ENCODE measurements at places on chromosomes 1 and 21.

DNA sequence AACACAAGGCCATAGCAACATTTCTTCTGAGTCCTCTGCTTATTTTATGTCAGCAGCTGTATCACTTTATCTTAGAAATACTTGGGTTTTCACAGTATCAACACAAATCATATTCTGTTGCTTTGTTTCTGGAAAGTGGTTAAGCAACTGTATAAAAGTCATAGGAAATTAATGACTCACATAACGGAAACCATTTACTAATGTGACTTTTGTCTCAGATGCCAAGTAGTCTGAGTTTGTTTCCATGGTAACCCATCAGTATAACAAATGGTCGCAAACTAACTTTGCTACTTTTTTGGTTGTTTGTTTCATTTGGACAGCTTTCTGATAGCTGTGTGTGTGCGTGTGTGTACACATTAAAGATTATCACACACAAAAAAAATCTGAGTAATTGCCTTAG, 31.1 kb downstream of the EEIG2 start:
- no peak for DNase-seq

DNA sequence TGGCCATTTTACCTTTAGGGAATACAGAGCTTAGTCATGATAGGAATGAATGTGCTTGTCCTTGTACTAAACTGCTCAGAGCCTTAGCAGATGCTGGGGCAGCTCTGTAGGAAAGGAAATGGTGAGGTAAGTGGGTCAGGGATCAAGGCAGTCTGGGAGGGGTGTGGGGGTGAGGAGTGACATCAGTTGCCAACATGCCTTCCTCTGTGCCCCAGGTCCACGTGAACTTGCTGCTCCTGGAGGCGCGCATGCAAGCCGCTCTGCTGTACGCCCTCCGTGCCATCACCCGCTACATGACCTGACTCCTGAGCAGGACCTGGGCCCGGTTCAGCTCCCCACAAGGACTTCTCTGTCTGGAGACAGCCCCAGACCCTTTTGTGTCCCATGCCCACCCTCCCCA, 21.2 kb downstream of the SESN2 start:
- no peak for DNase-seq

GRCh38 chr1:51283979-51284378, 46.4 kb downstream of the TTC39A start:
- DNase-seq = no peak

DNA sequence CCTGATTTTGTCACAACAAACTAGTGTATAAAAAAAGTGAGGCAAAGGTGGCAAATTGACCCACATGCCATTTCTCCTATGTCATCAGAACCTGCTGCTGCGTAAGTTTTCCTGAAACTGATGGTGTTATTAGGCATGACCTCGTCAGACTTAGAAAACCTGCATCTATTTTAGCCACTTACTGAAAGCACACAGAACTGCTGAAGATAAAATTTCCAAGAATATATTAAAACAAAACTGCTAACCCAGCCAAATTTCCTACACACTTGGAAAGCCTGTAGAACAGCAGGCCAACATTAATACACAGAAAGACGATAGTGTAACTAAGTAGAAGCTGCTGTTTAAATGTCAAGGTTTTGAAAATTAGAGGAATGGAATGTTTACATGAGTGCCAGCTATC, 674.5 kb upstream of the CXADR start:
- no peak for DNase-seq

DNA sequence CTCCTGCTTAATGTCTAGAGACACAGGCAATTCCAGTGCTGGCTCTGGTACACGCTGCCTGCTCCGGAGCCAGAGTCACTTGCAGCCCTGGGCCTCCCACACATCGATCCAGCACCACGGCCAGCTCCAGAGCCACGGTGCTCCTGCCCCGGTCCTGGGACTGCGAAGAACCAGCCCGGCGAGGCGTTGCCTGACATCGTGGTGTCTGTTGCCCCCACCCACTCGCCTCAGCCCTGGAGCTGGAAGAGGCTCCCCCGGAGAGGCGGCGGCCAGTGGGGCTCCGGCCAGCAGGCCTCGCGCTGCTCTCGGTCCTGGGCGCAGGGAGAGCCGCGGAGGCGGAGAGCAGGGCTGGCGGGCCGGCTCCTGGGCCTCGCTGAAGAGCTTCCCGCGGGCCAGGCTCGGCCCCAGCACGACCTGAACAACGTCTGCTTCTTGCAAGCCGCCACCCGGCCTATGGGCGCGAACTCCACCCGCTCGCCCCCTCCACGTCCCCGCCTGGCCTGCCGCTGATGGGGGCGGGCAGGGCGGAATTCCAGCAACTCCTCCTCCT, 364.8 kb downstream of the CEP170 start:
- DNase-seq = peak; percentile 12

DNA sequence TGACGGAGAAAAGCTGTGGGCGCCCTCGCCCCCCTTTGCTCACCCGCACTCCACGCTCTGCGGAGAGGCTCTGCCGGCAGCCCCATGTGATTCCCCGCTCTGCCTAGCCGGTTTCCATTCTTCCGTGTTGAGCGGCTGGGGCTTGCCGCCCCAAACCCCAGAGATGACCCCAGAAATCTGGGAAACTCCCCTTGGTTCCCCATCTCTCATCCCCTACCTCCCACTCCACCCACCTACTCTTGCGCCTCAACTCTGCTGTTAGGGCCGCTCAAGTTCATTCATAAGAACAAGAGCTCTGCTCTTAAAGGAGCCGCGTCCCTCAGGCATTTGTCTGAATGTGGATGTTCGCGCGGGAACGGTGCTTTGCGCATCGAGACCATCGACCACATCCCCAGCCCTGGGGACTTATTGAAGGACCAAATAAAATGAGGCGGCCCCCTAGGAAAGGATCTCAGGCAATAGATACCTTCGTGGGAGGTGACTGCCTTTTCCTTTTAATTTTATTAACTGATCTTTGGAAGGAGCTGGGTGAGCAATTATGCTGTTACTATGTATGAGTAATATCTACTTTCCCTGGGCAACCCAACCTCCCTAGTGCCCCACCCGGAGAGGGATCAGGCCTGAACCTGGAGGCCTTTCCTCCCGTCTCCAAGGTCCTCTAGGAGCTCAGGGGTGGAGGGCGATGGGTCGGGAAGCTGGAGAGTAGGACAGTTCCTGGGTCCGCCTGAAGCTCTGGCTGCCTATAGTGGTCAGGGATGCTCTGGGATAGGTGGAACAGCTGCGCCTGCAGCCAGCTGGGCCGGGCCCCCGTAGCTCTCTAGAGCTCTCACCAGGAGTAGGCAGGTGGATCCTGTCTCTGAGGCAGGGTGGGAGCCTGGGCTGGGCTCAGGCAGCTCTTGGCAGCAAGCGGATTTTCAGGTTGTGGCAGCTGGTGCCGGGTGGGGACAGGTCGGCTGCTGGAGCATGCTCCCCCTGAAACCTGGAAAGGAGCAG, 898 bp downstream of the MFSD2A start:
- peak; percentile 83 for DNase-seq

DNA sequence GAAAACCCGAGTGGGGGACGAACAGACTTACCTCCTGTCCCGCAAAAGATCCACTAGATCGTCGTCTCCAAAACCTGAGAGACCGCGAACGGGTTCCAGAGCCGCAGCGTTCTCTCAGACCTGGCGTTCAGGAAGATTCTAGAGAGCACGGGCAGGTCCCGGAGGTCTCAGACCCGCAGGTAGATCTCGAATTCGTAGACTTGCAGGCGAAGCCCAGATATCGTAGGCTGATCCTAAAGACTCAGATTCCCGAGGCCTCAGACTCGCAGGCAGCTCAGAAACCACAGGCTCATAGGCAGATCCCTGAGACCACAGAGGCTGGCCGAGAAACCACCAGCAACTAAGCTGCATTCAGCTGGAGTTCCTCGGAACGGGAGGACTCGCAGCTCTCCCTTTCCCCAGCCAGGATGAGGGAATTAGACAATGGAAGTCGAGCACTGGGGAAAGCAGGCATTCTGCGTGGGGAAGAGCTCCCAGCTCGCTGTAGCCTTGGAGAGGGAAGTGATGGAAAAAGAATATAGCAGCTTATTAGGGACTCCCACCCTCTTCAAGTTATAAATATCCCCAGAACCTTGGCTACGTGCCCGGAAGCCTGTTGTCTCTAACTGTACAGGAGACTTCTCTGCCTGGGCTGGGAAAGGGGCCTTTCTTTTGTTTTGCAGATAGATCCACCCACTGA, at the start of gene ZNF436:
TSS of gene ZNF436 (minus strand) at position 502 of the 679 bp plus-strand sequence. CDS start 1,831 bp downstream, outside the sequence.
- DNase-seq = peak; percentile 74

- no peak for DNase-seq
Measured at GRCh38 chr1:60888126-60888525, 194.2 kb upstream of the NFIA start.

DNA sequence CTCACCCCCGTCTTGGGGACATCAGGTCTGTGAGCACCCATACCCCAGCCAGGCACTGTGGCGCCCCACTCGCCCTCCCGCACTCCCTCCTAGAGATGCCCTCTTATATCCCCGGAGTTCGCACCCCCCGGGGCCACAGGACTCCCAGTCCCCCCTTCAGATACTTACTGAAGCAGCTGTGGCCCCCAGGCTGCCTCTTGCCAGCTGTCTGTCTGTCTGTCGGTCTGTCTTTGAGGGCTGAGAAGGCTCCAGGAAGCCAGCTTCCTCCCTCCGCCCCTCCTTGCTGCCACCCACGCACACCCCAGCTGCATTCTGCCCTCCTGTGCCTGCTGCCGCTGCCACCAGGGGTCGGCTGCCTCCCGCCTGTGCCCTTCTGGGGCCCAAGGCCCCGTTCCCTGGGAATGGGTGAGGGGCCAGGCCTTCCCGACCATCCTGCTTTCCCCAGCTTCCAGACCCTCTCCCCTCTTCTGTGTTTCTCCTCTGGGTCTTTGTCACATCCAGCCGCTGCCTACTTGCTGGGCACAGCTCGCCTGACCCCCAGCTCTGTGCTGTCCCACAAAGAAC, at the start of gene PTPN7:
TSS of gene PTPN7 (minus strand) at position 226 of the 564 bp plus-strand sequence. CDS start 1,200 bp downstream, outside the sequence.
- peak; percentile 96 for DNase-seq

DNA sequence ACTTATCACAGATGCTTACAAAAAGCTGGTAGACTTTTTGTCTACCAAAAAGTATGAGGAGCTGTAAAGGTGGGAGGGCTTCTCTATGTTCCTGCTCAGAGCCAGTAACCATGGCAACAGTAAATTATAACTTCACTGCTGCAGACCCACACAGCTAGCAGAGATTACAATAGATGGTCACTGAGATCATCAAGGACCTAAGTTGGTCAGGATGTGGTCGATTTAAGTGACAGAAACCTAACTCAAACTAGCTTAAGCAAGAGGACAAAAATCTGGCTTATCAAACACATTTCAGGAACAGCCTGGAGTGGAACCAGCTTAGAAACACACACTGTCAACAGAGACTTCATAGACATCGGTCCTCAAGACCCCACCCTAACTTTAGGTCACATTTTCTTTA, 113.4 kb upstream of the ATP1A1 start:
- DNase-seq = peak; percentile 11

DNA sequence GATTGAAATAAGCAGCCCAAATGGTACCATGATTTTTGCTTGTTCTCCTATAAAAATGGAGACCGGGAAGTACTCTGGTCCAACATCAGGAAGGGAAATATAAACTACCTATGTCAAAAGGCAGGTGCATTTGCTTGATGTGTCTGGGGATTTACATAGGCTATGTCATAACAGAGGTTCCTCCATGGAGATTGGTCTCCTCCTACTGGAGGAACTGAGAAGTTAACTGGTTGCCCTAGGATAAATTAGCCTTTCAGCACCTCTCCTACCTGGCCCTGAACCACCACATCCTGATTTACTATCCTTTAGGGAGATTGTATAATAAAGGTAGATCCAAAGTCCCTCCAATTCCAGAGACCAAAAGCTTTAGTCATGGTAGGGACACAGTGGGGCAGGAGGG, 1109.3 kb upstream of the B3GALT2 start:
- DNase-seq = peak; percentile 27

GRCh38 chr1:85374160-85374559, 90.8 kb downstream of the DDAH1 start:
- no peak for DNase-seq

DNA sequence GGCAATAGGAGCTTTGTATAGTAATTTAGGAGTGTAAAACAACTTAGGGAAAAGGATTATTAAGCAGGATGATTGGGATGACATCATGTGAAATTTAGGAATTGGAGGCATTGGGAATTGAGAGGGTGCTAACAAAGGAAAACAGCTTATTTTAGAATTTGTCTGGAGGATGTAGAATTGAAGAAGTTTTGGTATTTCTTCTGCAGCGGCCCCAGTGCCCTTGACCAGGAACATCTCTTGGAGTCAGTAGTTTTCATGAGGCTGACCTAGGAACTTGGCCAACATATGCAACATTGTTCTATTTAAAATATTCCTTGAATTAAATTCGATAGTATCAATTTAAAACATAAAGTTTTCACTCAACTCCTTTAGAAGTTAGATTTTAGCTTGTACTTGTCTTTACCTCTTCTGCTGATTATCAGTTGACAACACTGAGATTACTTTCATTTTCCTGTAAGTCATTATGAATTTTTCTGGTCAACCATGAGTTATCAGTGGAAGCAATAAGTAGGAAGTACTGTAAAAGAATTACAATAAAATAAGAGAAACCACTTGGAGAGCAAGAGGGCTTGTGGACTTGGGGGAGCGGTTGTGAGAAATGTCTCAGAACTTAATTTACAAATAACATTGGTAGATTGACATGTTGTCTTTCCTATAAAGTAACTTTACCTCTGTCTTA, 52.8 kb downstream of the DYRK1A start:
- no peak for DNase-seq

GRCh38 chr1:205141236-205142101, 19.7 kb upstream of the RBBP5 start:
- DNase-seq = peak; percentile 92

- DNase-seq = peak; percentile 13
Measured at GRCh38 chr1:117685936-117686806, 80.3 kb downstream of the TENT5C start.

- no peak for DNase-seq
Measured at GRCh38 chr1:172959571-172959970, 91.2 kb downstream of the TNFSF18 start.
